Stimulated activated CD8-positive, alpha-beta memory T cell treated with anti-CD3 and anti-CD28 coated beads, Interleukin-2, amount 100 ng/mL, for 48 hours (primary cell): ENCODE measurements at places on chromosomes 5 and 9.

- DNase-seq: no peak
Observed at GRCh38 chr5:178667101-178667500, 40.3 kb upstream of the CLK4 start.

DNA sequence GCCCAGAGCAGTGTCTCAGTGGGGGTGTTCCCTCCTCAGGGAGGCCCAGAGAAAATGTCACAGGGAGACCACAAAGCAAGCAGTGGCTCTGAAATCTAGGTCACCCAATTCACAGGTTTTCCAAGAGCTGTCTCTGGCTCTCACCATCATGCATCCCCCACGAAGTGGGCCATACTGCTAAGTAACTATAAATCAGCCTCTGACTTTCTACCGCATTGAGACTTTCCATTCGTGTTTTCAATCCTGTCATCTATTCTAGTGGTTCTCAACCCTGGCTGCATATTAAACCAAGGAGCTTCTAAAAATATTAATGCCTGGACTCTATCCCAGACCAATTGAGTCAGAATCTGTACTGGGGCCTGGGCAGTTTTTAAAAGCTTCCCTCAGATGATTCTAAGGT is 2.0 kb upstream of the C1QTNF3 start:
- no peak for DNase-seq

- DNase-seq: no peak
Observed at GRCh38 chr5:96687812-96688453, 25.8 kb downstream of the CAST start.

GRCh38 chr9:90640361-90640760 is 2.3 kb downstream of the DIRAS2 start:
- DNase-seq: no peak

- no peak for DNase-seq
Observed at GRCh38 chr9:128043467-128043868, 23.7 kb downstream of the NAIF1 start.

DNA sequence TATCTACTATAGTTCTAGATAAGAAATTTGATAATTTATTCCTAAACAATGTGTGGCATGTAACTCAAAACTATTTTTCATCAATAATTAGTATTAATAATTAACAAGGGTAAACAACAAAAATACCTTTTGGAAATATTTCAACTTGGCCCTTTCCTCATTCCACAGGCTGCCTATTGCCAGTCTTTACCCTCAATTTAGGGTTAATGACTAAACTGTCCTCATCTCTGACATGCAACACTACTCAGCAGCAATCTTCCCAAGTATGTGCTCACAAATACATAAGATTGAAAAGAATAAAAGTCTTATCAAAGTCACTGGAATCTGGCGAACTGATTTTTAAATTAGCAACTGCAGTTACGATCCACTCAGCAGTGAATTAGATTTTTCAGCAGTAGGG is 153.6 kb downstream of the GLIS3 start:
- DNase-seq: no peak

GRCh38 chr5:66877843-66878242 is 281.6 kb downstream of the MAST4 start:
- DNase-seq: no peak

DNA sequence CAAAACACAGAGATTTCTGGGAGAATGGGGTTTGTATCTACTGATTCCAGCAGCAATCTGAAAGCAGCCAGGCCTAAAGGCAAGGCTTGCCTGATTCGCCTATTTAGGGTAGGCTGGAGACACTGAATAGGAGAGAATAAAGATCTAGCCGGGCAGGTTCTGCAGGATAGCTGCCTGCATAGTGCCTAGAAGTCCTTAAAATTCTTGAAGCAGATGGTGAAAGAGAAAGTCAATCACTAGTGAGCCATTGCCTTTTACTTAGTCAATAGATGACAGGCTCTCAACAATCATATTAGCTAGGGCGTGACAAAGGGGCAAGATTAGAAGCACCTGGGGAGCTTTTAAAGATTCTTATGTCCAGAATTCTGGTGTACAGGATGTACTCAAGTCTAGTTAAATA is 522.7 kb downstream of the HTR1A start:
- DNase-seq: no peak

DNA sequence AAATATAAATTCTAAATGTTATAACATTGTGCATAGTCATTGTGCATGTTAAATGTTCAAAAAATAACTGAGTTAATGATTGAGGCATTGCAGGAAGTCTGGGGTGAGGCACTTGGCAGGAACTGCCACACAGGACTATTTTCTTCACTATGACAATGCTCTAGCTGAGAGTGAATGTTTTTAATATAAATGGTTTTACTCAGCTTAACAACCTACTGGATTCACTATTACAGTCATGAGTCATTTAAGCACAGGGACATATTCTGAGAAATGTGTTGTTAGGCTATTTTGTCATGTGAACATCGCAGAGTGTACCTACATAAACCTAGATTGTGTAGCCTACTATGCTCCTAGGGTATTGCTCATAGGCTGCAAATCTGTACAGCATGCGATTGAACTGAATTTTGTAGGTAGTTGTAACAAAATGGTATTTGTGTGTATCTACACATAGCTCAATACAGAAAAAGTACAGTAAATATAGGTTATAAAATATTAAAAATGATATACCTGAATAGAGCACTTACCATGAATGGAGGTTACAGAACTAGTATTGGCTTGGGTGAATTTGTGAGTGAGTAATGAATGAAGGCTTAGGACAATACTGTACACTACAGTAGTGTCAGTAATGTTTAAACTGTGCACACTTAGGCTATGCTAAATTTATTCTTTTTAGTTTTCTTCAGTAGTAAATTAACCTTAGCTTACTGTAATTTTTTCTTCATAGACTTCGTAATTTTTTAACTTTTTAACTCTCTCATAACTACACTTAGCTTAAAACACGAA is 346.1 kb upstream of the PTGER4 start:
- no peak for DNase-seq

DNA sequence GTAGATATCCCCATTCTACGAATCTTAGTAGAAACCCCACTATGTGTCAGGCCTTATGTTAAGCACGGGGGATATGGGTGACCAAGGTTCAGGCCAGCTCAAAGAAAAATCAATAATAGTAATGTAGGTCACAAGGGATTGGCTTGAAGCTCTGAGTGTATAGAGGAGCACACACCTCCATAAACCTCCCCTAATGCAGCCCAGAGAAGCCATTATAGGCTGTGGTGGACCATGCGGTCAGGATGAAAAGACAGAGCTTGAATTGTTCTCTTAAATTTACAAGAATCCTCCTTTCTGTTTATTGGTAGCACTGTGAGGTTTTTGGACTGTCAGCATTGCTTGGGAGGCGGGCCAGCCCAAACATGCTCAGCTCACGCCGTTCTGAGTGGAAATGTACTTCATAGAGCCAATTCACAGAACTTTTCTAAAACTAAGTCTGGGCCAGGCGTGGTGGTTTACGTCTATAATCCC is 9.1 kb downstream of the PDE6A start:
- DNase-seq: no peak

DNA sequence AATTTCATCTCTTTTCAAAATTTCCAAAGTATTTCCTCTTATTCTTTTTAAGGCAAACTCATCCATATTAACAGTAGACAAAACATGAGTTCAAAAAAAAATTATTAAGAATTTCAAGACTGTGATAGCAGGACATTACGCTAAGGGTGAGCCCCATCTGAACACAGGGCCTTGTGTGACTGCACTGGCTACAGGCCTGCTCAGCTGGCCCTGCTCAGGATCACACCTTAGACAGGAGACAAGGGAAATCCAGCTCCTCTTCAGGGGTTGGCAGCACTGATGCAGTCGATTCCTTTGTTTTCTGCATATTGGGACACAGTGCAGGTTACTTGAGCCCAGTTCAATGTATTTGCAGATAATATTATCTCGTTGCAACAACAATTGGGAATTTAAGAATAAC is 444.7 kb downstream of the PLK2 start:
- DNase-seq: no peak

DNA sequence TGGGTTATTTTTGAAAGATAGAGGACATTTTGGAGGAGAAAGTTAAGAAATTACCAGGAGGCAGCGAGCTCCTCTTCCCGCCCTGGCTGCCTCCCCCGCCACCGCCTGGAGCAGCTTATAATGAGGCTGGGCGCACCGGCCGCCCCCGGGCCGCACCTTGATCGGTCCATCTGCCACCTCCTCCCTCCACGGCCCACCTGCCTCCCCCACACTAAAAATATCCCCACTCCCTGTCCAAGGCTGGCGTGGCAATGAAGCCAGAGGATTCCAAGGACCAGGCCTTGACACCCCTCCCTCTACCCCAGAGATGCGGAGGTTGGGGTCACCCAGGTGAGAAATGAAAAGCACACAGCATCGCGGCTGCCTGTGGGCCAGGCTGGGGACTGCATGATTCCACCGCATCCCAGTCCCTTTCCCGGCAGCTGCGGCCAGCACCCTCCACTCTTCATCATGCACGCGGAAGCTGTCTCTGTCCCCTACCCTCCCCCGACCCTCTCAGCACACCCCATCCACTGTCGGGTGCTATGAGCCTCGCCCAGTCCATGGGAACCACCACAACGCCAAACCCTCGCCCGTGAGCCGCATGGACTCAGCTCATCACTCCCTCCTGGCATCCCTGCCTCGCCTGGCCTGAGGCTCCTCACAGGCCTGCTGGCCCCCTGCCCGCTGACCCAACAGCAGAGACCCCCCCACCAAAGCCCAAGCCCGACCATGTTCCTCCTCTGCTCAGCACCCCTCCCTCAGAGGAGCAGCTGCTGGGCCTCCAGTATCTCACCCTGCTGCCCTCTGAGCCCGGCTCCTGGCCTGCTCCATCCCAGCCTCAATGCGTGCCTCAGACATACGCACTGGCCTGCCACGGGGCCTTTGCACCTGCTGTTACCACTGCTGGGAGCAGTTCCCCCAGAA is 50.0 kb downstream of the SARDH start:
- no peak for DNase-seq

DNA sequence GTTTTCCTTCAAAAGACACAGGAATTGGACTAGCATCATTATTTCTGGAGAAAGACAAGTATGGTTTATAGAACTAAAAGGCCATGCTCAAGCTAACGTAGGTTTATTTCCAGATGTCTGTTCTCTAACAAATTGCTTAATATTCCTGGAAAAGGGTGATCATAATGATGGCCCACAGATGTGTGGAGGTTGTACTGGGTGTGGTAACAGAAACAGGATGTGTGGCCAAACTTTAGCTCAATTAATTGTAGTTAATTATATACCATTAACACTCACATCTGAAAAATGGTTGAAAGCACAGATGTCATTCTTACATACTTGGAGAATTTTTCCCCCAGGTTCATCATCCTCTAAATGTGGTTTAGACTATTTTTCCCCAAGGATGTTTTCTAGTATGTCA is 292.7 kb upstream of the RASA1 start:
- no peak for DNase-seq

DNA sequence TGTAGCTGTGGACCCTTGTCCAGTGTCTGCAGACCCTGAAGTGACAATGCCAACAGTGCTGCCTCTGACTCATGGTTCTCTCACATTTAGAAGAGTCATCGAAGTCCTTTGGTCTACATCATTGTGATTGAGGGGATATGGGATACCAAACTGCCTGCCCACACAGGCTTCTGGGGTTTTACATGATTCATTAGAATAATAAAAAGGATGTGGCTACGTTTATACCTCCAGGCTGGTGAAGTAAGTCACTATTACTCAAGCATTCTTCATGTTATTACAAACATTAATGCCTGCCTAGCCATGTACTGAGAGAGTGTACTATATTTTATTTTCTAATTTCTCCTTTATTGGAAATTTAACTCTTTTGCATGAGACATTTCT is 365.7 kb downstream of the SPATA31D1 start:
- no peak for DNase-seq

DNA sequence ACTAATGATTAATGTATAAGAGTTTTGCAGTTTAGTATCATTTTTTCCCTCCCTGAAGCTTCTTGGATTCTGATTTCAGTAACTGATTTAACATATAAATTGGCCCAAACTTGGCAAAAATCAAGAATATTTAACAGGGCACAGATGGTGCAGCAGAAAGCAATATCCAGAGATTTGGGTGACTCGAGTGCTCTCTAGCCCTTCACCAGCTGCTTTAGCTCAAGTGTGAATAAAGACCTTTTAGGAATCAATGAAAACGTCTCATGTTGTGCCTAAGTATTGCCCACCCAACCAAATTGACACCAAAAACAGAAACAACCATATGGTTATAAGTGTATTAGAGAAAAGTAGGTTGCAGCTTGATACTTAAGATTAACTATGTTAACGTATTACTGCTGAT is 933.4 kb upstream of the PTPRD start:
- DNase-seq: no peak

DNA sequence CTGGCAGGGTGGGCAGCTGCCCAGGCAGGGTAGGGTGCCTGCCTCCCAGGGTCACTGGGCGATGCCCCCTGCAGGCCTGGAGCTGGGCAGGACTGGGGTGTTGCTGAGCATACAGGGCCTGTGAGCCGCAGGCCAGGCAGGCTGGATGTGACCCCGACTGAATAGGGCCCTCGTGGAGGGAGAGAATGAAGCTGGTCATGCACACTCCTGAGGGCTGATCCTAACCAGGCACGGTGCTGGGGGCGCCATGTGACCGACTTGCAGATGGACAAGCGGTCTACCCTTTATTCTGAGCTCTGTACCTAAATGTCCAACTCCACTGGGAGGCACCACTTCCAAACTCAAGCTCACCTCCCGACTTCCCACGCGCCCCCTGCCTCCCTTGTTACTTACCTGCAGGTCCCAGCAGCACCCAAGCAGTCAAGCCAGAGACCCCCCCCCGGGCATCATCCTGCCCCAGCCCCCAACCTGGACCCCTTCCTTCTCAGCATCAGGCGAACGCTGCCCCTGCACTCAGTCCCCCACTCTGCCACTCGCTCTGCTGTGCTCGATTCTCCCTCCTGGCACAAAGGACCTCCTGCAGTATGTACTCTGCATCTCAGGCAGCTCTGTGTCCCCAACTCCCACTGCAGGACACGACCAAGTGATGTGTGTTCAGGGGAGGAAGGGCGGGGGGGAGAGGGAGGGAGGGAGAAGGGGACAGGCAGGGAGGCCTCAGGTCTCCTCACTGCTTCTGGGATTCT is 76.8 kb upstream of the PHYKPL start:
- DNase-seq: no peak

DNA sequence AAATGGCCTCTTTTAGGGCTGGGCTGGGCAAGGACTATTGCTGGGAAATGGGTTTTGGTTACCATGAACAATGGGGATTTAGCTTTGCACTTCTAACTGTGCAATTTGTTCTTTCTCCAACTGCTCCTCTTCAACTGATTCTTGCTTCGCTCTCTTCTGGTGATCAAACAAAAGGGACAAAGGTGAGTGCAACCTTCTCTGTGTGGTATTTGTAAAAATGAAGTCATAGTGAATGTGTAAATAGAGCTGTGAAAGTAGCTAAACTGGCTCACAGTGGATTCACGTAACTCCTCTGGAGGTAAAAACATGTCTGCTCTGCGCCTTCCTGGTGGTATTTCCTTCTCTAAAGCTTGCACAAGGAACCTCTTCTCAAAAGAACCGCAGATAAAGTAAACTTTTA is 20.9 kb upstream of the SPINK14 start:
- no peak for DNase-seq
